ENCODE measurements at places on chromosomes 4 and X. TPM values are rescaled to one million over a fixed set of nuclear protein-coding genes. Genes with fewer than 3 reads are reported as not detected.

CXCL1 gene
- 6.0 TPM for total RNA-seq

PGAM4 gene
- total RNA-seq = 0.21 TPM

DOK7 gene
- 0.23 TPM for total RNA-seq

DUX4 gene
- not detected for total RNA-seq

SOD3 gene
- total RNA-seq = not detected

NMU gene
- total RNA-seq = 0.83 TPM
